NCI-H2107 (cell line): ENCODE measurements at places on chromosomes 1 and 21.

DNA sequence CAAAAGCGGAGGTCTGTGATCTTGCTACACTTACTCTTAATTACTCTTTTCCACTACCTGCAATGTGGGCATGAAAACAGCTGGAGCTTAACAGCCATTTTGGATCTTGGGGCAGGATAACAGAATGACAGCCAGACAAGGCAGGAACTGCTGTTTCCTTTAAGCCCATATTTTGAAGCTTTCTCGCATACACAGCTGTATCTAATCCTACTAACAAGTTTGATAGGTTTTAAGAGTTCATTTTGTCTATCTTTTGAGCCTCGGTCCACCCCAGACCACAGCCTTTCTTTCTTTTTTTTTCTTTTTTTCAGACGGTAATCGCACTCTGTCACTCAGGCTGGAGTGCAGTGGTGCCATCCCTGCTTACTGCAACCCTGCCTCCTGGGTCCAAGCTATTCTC is 42.4 kb upstream of the CRB1 start:
- DNase-seq: no peak

DNA sequence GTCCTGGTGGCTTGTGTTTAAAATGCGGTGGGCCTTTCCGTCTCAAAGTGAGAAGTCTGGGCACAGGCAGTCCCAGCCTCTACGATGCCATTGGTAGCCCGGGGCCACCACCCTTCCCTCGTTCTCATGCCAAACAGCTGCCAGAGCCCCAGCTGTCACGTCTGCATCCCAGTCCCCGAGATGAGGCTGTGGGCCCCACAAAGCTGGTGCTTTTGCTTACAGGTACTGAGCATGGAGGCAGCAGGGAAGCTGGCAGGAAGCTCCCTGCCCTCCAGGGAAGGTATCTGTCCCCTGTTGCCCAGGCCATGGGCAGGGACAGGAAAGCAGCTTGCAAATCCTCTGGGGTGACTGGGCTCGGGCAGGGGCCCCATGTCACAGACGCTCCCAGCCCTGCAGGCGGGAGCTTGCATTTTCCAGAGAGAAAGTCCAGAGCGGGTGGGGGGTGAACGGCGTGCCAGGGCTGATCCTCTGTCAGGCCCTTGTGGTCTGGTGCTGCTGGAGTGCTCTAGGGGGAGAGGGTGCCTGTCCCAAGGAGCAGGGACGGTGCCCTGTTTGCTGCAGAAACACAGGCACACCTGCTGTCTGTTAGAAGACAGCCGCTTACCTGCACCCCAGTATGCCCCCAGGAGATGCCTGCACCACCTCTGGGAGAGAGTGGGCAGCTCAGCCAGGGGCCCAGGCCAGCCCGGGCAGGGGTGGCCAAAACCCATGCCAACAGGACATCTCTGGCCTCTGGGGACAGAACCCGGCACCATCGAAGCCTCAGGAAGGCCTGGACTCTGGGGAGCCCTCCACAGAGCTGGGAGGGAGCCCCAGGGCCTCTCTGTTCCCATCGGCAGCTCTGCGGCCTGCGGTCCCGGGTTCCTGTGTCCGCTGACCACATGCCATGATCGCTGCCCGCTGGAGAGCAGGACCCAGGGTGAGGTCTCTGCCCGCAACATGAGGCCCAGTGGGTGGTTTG is 45.9 kb downstream of the SLX9 start:
- DNase-seq: no peak

GRCh38 chr1:47191940-47192457 is 2.2 kb upstream of the PDZK1IP1 start:
- DNase-seq: no peak

GRCh38 chr1:214933375-214933774 is 149.2 kb upstream of the KCNK2 start:
- DNase-seq: no peak

DNA sequence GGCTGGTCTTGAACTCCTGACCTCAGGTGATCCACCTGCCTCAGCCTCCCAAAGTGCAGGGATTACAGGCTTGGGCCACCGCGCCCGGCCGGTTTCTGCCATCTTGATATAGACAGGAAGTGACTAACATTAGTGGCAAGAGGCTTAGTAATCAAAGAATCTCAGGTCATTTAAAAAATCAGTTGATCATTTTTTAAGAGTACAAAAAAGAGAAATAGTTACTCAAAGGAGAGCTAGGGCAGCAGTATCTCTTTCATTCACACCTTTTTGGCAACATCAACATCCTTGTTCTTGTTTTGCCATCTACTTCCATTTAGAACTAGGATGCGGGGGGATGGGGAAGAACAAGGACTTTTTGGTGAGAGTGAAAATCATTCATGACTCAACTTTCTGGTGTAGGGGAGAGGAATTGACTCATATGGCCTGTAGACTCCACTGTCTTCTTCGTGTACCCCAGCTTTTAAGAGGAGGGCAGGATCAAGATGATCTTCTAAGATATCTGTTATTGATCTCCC is 8.8 kb downstream of the FCRLB start:
- DNase-seq: no peak

- no peak for DNase-seq
These were observed 159.9 kb upstream of the NR5A2 start for GRCh38 chr1:199867601-199868000.

GRCh38 chr1:21574466-21575151 is 65.4 kb downstream of the ALPL start:
- DNase-seq: peak; percentile 38

- DNase-seq: no peak
These were observed 69.6 kb downstream of the OLFML2B start for GRCh38 chr1:161954050-161954449.

GRCh38 chr1:32341971-32342370 is 5.9 kb upstream of the MARCKSL1 start:
- DNase-seq: no peak

- no peak for DNase-seq
These were observed 84.0 kb upstream of the COG2 start for GRCh38 chr1:230558324-230558723.

DNA sequence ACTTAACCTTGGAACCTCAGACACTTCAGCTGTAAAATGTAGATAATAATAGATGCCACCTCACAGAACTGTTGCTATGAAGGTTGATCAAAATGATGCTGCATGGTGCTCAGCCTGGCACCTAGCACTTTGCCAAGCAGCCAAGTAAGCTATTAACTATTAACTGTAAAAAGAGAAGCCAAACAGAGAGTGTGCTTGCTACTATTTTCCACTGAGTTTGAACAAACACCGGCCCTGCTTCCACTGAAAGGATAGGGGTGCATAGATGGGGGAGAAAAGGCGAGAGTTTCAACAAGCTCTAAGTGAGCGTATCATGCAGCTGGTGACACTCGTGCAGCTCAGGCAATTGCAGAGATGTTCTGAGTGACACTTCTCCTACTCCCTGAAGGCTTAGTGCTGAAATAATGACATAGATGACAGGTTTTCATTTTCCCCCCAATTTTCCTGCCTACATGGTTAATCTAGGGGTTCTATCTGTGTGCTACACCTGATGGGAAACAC is 78.2 kb downstream of the GPR88 start:
- no peak for DNase-seq

GRCh38 chr1:211870156-211870555 is 39.6 kb upstream of the LPGAT1 start:
- DNase-seq: no peak

GRCh38 chr21:45914321-45914845 is 67.2 kb upstream of the COL6A1 start:
- no peak for DNase-seq

DNA sequence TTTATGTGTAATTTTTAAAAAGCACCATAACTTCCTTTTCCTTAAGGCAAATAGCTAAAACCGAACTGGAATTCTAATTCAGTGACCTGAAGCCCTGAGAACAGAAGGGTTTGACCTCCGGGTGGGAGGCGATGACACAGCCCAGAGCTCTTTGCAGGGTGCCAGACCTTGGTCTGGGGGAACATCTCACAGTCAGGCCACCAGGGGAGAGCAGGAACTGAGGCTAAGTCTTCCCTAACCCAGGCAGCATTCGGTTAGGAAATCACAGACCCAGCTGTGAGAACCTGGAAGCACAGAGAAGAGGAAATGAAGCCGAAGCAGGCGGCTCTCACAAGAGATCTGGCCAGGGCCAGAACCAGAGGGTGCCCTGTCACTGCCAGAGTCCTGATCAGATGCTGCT is 444.8 kb downstream of the TTLL7 start:
- DNase-seq: no peak

GRCh38 chr1:183077097-183077496 is 53.9 kb downstream of the LAMC1 start:
- DNase-seq: no peak

DNA sequence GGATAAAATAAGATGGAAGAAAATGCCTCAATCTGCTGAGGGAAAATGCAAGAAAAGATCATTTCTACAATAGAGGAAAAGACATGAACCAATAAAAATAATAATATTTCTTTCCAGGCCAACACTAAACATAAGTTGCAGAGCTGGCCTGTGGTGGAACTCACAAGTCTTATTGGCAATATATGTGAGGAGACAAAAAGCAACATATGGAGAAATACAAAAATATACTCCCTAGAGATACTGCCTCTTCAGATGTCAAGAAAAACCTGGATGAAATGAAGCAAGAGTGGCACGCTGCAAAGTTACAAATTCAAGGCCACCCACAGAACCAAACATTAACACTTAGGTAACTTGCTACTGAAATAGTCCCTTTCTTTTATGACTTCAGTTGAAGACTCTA is 264.9 kb upstream of the FMN2 start:
- no peak for DNase-seq

- DNase-seq: no peak
These were observed 54.9 kb downstream of the KCNK1 start for GRCh38 chr1:233668725-233669294.

DNA sequence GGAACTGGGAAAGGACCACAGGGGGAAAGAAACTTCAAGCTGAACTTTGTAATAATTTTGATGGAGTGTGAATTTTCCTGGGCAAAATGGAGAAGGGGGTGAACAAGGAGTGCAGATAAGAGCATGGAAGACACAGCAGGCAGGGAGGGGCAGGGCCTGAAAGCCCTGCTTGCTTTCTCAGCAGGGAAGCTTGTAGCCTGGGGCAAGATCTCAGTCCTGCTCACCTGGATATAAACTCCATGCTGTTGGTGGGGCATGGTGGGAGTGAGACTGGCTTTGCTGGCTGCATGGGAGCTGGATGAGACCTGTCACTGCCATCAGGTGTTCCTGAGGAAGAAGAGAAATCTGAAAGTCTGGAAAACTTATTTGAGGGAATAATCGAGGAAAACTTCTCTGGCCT is 58.7 kb upstream of the RC3H1 start:
- no peak for DNase-seq

- DNase-seq: no peak
These were observed 80.0 kb upstream of the BACH1 start for GRCh38 chr21:29218749-29219148.

DNA sequence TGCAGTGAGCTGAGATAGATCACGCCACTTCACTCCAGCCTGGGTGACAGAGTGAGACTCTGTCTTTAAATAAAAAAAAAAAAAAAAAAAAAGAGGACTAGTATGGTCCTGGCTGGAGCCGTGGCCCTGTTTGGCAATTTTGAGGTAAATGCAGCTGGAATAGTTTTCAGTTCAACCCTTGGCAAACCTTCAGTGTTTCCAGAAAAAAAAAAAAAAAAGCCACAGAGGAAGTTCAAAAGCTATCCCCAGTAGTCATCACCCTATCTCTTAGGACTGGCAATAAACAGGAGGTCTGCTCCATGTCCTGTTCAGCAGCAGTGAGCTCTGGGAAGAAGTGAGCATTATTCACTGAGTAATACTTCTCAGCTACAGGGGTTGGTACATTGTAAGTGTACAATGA is 56.8 kb upstream of the ERRFI1 start:
- DNase-seq: no peak

DNA sequence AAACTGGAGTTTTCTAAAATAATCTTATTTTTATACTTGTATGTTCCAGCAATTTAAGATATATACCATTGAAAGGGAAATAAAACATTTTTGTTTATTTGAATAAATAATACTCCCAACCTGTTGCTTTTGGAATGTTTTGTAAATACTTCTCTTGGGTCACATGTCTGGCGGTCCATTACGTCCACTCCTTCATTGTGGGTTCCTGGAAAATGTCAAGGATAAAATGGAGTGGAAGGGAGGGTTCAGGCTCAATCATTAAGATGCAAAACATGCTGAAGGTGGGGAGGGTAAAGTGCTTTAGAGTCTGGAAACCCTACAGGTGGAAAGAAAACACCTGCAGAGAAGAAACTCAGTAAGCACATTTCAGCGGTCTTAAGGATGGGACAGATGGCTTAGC is 34.2 kb upstream of the FAM3B start:
- DNase-seq: no peak

DNA sequence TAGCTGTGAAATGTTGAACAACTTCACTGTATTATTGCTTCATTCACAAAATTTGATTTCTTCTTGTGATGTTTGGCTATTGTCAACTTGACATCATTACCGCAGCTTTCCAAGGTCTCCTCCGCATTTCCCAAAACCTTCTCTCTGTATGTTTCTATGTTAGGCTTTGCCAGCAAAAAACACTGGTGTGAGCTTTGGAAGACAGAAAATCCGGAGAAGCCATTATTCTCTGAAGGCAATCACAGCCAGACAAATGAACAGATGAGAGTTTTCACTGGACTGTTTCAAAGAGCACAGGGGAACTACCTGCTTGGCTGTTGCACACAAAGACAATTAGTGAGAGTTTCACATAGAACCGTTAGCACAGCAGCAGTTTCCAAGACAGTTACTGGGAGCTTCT is 609.6 kb downstream of the BRINP3 start:
- DNase-seq: no peak
